ENCODE measurements at places on chromosomes 12 and 14.
A peak's percentile ranks its signal among the peaks of the same experiment; 100 is the strongest.

DNA sequence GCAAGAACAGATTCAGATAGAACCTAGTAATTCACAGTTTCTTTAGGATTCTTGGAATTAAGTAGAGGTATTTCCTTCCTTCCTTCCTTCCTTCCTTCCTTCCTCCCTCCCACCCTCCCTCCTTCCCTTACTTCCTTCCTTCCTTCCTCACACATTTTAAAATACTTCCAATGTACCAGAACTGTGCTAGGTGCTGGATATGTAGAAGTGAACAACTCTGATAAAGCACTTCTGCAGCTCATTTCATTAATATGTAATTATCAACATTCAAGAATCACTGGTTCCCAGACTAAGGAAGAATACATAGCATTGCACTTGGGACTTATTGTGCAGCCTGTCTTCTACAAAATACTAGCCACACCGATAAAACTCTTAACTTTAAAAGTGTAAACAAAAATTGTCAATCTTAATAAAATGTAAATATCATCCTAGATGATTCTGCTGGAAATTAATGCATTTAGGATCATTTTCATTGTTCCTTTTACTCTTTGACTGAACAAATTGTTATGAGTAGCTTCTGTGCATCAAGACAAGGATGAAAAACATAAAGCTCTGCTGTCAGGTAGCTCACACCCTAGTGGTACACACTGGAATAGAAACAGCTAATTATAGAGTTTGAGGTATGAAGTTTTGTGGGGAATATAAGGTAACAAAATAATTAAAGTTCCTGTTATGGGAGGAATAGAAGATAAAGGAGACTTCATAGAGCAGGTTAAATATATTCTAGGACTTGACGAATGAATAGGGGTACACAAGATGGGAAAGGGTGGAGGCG lies 99.9 kb upstream of the MYF6 start:
- no peak for DNase-seq

DNA sequence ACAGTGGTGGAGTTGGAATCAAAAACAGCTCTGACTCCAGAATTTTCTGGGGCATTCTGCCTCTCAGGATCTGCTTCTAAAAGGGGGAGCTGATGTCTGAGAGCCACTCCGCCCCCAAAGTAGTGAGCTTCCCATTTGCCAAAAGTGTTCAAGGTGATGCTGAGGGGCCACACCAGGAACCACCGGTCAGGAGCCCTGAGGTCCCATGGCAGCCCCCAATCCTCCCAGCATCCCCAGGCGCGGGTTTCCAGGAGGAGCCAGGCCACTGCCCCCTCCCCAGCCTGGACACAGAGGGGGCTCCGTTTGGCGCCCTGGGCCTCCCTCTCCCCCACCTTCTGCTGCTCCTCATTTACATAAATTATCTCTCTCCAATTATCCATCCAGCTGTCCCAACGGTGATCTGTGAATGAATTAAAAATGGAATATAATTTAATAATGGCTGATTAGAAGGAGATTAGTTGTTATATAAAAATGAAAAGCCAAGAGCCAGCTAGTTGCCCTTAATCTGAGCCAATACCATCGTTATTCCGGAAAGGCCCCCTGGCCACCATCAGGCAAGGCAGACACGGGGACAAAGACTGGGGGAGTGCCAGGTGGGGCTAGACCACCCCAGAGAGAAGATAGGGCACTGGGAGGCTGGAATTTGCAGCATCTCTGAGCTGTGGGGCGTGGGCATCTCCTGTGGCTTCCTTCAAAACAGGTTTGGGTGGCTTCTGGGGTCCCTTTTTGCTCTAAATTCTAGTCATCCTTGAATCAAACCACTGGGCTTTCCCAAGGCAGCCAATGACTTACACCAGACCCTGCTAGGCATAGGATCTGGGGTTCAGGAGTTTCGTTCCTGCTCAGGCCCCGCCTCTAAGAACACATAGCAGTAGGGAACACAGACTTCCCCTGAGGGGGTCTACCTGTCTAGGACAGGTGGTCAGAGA lies 19.7 kb upstream of the VSX2 start:
- no peak for DNase-seq

- no peak for DNase-seq
Measured at GRCh38 chr14:92926931-92927330, 4.0 kb downstream of the CHGA start.

DNA sequence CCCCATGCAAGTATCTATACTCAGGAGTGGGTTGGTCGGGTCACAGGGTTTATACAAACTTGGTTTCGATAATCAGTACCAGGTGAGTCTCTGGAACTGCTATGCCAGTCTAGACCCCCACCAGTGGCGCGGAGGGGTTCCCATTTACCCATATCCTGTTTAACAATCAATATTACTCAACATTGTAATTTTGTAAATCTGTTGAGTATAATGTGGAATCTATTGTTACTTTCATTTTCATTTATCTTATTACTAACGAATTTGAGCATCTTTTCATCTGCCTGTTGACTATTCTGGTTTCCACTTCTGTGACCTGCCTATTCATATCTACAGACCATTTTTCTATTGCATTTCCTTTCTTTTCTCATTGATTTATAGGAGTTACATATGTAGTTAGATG lies 275.2 kb upstream of the CRY1 start:
- peak; percentile 21 for DNase-seq

GRCh38 chr12:34601689-34602088 lies 579.4 kb downstream of the ALG10 start:
- no peak for DNase-seq

- DNase-seq = no peak
Measured at GRCh38 chr14:53570411-53571387, 385.9 kb downstream of the BMP4 start.

DNA sequence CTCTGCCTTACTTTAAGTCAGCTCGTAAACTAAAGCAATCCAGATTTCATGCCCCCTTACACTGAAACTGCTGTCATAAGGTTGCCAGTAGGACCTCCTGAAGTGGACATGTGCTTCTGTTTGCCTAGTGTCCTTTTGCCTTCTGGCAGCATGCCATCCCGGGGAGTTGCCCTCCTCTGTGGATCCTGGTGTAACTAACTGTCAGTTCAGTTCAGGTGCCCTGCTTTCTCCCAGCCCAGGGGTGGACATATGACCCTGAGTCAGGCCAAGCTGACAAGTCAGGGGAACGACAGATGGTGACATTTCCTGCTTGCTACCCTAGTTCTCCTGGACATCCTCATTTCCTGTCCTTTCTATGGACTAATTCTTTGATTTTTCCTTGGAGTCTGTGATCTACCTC lies 25.6 kb downstream of the AKAP6 start:
- no peak for DNase-seq

- DNase-seq = no peak
Measured at GRCh38 chr14:55846826-55847446, 266.9 kb downstream of the KTN1 start.

DNA sequence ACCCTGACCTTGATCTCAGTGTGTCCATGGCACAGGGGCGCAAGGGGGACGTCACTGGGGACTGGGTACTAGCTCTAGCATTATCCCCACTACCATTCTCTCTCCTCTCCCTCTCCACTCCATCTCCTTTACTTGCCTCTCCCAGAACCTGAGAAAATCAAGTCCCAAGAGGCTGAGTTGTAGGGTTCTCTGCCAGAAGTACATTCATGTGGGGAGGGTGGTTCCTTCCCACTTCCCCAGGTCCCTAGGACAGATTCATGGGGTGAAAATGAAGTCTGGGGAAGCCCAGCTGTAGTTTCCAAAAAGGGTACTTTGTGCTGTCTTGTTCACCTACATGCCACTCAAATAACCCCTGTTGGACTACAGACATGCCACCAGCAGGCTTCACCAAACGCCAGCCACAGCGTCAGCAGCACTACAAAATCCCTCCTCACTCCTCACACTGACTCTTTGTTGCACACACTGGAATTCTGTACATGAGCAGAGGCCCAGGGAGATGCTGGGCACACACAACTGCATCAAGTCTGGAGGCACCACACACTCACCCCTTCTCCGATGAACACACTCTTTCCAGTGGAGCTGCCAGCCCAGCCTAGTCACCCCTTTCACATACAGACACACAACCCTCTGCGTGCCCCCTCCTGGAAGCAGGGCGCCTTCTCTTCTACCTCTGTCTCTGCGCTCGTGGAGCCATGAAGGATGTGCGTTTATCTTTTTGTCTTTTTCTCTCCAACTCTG lies 6.9 kb downstream of the RARG start:
- no peak for DNase-seq

DNA sequence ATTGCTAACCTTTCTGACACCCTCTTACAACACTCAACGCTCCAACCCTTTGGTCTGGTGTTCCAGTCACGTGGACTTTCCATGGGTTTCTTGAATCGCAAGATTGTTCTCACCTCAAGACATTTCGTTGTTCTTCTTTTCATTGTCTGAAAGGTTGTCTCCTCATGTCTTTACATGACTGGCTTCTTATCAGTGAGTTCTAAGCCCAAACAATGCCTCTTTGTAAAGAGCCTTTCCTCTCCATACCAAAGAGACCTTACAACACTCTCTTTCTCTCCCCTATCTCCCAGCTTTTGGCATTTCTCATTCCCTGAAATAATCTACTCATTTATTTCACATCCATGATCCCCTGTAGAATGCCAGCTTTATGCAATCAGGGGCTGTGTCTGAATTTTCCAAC lies 1144.8 kb downstream of the AACS start:
- no peak for DNase-seq

- no peak for DNase-seq
Measured at GRCh38 chr12:130366159-130366558, 28.5 kb downstream of the PIWIL1 start.

GRCh38 chr12:40970320-40970907 lies 217.7 kb upstream of the PDZRN4 start:
- DNase-seq = no peak
